Daoy (cell line): ENCODE measurements at places on chromosomes 3 and 15.
A peak's percentile ranks its signal among the peaks of the same experiment; 100 is the strongest.

- no peak for DNase-seq
These were observed 5.9 kb downstream of the TMEM43 start for GRCh38 chr3:14130707-14131106.

GRCh38 chr3:194559530-194559929 is 72.7 kb upstream of the ATP13A3 start:
- DNase-seq: no peak

DNA sequence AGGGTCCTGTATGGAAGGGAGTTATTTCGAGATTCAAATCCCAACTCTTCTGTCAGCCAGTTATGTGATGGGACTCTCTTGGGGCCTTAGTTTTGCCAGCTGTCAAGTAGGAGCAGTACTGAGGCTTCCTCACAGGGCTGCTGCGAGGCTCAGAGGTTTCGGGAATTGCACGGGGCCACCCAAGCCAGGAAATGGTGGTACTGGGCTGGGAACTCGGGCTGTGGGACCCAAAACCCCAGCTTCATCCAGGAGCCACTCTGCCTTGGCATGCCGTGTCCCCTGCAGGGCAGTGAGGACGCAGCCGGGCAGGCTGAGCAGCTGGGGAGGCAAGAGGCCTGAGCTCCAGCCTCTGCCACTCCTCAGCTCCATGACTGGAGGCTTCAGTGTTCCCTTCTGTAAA is 118.6 kb downstream of the ETFA start:
- no peak for DNase-seq

- DNase-seq: no peak
These were observed 1097.2 kb downstream of the FHIT start for GRCh38 chr3:60154011-60154410.

GRCh38 chr3:68958932-68959331 is 26.6 kb upstream of the TAFA4 start:
- no peak for DNase-seq

DNA sequence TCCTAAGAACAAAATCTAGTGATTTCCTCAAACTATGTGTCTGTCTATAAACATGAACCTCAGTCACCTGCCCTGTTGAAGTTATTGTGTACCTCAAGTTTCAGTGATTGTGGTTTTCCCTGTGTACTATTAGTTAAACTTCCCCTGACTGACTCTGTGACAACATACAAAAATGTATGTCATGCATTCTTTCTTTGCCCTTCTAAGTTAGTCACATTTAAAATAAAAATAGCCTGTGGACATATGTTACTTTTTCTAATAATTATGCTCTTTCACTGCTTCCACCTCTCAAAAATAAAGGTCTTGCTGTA is 29.8 kb downstream of the EPHA6 start:
- DNase-seq: no peak

GRCh38 chr15:48031973-48032372 is 88.8 kb upstream of the SLC24A5 start:
- DNase-seq: no peak

DNA sequence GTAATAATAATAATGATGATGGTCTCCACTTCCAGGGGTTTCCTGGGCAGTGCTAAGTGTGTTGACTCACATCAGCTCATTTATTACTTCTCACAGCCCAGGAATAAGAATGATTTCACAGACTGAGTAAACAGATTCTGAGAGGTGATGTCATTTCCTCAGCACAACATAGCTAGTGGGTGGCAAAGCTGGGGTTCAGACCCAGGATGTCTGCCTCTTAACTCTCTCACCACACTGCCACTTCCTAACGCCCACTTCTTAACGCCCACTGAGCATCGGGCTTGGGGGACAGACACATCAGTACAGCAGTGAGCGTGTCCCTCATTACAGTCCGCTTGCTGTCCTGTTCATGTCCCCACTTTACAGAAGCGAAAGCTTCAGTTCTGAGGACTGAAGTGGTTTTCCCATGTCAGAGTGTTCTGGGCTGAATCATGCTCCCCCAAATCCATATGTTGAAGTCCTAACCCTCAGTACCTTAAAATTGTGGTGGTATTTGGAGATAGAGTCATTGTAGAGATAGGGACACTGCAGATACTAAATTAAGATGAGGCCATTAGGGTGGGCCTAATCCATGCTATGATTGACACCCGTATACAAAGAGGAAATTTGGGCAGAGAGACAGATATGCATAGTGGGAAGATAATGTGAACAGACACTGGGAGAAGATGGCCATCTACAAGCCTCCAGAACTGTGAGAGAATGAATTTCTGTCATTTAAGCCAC is 68.0 kb downstream of the ATP2B2 start:
- peak; percentile 86 for DNase-seq
